Stimulated activated CD4-positive, alpha-beta T cell treated with anti-CD3 and anti-CD28 coated beads, Interleukin-1b, Interleukin-23, amount 100 ng/mL, for 1 hour (primary cell): ENCODE measurements at places on chromosomes 1 and 21.

DNA sequence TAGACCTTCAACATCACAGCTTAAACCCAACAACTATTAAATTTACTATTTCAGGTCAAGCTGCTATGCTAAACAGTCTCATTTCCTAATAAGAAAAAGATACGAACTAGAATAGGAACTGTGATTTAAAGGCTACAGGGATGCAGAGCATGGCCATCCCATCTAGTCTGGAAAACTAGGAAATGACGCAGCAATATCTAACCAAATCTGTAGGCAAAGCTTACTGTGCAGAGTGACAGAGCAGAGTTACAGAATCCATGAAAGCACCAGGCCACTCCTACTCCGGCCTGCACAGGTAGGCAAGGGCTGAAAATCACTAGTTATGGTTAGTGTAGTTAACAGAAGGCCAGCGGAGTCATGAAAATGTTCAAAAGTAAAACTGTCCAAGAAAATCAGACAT is 2.1 kb downstream of the HLCS start:
- no peak for DNase-seq

GRCh38 chr21:32475162-32475812 is 62.8 kb downstream of the EVA1C start:
- DNase-seq, result no peak

- no peak for DNase-seq
These were observed 61.1 kb upstream of the GPR88 start for GRCh38 chr1:100476735-100477290.

DNA sequence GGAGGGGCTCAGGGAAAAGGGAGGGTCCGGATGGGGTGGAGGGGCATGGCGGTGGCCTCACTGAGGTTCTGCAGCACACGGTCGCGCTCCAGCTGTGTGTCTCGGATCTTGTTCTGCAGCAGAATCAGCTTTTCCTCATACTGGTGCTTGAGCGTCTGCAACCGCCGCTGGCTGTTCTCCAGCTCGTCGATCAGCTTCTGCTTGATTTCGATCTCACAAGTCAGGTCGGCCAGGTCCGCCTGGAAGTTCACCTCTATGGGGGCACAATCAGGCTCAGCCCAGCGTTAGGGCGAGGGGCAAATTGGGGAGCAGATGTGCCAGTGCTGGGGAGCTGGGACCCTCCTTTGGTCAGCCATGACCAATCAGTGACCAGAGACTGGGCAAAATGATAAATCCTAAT is 25.2 kb downstream of the KIF21B start:
- DNase-seq, result no peak

- no peak for DNase-seq
These were observed 57.4 kb downstream of the SLX9 start for GRCh38 chr21:44996983-44997936.

DNA sequence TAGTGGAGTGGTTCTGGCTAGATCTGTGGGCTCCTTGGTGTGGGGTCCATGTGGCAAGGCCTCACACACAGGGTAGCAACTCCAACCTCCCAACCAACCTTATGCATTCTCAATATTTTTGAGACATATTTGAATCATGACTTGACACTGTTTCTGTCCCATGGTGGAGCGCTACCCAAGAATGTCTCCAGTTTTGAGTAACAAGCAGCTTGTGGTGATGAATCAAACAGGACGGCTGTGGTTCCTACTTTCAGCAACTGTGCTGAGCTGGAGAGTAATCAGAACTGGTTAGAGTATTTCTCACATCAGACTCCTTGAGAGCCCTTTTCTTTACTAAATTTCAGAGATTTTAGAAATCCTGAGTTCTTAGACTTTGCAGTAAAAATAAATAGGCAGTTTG is 3.1 kb downstream of the LCE3D start:
- DNase-seq, result no peak

DNA sequence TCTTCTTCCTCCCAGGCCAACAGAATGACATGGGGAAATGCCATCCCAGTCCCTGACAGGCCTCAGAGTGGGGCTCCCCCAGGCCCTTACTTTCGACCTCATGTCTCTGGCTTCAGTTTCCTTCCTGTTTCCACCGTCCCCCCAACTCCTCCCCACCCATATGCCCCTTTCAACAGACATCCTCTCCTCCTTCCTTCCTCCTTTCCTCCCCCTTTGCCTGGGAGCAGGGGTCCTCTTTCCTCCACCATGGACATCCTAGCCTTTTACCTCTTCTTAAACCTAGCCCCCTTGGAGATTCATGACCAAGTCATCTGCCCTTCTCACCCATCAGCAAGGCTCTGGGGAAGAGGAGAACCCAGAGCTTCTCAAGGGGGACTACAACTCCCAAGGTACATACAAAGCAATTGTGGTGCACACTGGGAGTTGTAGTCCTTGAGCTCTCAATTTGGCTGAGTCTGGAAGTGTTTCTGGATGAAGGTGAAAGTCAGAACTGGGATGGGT is 4.0 kb downstream of the ZBTB7B start:
- DNase-seq, result no peak

GRCh38 chr1:211352985-211353515 is 26.4 kb downstream of the TRAF5 start:
- peak; percentile 42 for DNase-seq

- no peak for DNase-seq
These were observed 50.5 kb upstream of the GFI1 start for GRCh38 chr1:92536980-92537884.

GRCh38 chr1:212699625-212700222 is at the start of gene BATF3:
TSS of gene BATF3 (minus strand) at chr1:212699840. CDS start at chr1:212699762, 78 bp downstream.
- DNase-seq, result peak; percentile 48

- peak; percentile 25 for DNase-seq
These were observed 35.6 kb upstream of the TMEM61 start for GRCh38 chr1:54944610-54945392.

GRCh38 chr1:30618335-30618747 is 105.0 kb downstream of the MATN1 start:
- no peak for DNase-seq

DNA sequence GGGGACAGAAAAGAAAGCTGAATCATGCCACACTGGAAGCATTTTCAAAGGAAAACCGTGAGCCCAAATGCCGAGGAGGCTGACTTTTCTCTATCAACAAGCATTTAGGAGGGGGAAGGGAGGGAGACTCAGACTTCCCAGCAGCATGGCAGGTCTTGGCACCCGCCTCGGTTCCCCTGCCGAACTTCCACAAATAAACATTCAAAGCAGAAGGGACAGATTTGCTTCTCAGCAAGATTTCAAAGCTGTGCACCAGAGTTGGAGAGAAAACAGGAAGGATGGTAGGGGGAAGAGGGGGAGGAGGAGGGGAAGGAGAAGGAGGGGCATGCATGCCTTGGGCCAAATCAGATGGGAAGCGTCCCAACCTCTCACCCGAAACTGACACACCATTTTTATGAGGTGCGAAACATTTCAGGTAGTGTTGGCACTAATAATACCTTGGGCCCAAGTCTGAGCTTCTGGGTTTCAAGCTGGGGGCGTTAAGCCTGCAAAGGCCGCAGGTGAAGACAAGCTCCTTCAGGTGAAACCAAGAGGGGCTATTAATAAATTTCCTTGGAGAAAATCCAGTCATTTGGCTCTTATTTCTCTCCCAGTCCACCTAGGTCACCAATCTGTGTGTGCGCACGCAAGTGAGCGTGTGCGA is 26.4 kb downstream of the ABCA4 start:
- no peak for DNase-seq

DNA sequence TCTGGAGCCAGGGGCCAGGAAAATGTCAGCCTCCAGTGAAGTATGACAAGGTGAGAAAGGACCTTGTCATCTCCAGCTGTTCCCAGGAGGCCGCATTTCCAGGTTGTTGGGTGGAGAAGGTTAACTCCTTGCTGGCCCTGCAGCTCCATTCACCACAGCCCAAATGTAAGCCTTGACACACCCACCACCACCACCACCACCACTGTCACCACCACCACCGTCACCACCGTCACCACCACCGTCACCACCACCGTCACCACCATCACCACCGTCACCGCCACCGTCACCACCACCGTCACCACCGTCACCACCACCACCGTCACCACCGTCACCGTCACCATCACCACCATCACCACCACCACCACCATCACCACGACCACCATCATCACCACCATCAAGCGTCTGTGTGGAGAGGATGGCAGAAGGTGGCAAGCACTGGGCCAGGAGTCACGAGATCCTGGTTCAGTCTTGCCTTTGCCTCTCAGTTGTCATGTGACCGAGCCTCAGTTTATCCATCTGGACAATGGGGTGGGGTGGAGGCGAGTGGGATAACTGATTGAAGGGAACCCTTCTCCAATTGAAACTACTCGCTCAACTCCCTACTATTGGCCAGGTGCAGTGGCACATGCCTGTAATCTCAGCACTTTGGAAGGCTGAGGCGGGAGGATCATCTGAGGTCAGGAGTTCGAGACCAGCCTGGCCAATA is 21.2 kb upstream of the FAM131C start:
- no peak for DNase-seq

DNA sequence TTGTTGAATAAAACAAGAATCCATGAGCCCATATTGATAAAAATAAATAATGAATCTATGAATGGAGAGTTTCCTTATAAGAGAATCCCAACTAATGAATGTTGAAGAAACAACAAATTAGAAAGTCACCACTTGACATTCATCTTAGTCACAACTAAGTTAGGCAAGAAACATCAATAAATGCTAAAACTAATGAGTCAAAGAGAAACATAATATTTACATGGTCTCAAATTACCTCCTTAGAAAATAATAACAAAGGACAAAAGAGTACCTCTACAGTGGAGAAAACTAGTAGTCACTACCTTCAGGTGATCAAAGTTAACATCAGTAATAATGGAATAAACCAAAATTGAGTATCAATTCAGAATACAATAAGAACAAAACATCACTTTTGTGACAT is 93.5 kb downstream of the AKT3 start:
- no peak for DNase-seq

DNA sequence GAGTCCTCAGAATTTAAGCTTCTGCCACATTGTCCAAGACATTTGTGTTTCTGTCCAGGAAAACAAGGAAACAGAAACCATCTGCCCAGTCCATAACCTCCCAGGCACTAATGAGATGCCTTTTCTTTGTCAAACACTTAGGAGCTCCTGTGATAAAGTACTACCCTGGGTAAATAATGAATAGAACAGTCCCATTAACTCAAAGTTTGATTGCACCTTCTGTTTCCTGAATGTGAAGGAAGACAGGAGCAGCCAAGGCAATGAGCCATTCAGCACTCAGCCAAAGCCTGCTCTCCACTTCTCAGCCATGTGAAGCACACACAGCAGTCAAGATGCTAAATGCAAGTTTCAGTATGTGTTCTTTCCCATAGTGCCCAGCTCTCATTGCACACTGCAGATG is 199.8 kb downstream of the SEC16B start:
- no peak for DNase-seq

- DNase-seq, result no peak
These were observed 7.8 kb upstream of the PHLDA3 start for GRCh38 chr1:201476670-201477344.

- DNase-seq, result no peak
These were observed 157.7 kb downstream of the HHIPL2 start for GRCh38 chr1:222390181-222390580.

DNA sequence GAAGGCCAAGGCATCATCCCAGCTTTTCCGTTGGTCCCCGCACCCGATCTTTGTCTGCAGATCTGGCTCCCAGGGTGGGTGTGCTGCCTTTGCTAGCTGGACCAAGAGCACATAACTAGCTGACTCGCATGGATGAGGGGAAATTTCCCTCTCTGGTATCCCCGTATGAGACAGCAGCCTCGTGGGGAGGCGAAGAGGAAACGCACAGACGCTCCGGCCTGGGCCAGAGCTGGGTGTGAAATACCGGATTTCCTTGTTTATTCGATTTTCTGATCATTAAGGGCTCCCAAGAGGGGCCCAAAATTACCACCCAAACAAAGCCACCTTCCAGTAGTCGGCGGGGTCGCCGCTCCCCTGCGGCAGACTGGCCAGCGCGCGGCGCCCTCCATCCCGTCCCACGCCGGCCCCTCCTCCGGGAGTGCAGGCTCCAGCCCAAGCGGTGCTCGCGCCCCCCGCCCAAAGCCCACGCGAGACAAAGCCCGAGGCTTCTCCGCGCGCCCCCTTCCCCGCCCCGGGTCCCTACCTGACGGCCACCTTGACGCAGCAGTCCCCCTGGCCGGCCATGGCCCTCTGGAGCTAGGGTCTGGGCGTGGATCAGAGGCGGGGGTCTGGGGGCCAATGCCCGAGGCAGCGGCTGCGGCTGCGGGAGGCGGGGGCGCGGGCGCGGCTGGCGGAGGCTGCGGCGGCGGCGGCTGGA is 546 bp downstream of the KIF21B start:
- no peak for DNase-seq

- DNase-seq, result no peak
These were observed 160.0 kb downstream of the PLXNA2 start for GRCh38 chr1:208084220-208084619.

GRCh38 chr1:160375788-160376524 is 9.1 kb downstream of the NHLH1 start:
- DNase-seq, result no peak

DNA sequence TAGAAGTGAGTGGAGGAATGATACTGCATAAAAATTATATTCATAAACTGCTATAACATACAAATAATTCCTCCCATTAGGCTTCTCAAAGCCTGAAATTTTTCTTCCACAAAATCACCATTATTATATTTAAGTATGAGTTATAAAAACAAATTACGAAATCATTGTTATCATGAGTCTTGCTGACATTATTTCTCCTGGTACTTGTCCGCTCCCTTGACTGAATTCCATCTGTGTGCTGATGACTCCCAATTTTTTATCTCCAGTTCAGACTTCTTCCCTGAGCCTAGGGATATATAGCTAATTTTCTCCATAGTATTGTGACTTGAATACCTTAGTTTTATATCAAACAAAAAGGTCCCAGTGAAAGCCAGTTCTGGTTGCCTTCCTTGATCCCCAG is 268.2 kb downstream of the HMCN1 start:
- DNase-seq, result no peak

- no peak for DNase-seq
These were observed 19.8 kb upstream of the PTAFR start for GRCh38 chr1:28196330-28196729.

GRCh38 chr1:94592571-94592920 is 51.0 kb upstream of the F3 start:
- no peak for DNase-seq

- DNase-seq, result no peak
These were observed 153.2 kb upstream of the C1orf174 start for GRCh38 chr1:4053160-4053748.

DNA sequence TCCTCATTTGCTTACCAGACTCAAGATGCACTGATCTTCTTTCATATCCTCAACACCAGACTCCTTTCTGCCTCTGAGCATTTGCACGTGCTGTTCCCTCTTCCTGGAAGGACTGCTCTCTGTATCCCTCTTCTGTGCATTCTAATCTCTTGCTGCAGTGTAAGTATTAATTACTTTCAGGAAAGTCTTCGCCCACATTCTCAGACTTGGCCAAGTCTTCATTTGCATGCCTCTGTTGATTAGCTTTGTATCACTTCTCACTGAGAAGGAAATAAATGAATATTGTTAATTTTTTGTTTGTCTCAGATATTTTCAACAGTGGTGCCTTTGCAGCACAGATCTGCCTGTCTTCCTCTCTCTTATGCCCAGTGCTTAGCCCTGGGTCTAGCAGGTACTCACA is 50.3 kb upstream of the RAB3GAP2 start:
- DNase-seq, result no peak

DNA sequence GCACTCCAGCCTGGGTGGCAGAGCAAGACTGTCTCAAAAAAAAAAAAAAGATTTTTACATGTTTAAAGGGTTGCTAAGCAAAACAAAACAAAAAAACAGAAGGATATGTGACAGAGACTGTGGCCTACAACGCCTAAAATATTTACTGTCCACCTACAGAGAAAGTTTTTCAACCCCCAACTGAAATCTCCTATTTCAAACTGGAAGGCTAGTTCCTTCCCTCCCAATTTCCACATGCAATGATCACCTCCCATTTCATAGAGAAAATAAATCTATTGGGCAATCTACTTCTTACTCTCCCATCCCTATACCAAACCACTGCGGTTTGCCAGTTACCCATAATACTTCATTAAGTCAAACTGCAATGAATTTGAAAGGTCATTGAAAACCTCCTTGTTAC is 74.2 kb downstream of the ST3GAL3 start:
- no peak for DNase-seq
